GM04503 (cell line): ENCODE measurements at places on chromosomes 6 and 20.

DNA sequence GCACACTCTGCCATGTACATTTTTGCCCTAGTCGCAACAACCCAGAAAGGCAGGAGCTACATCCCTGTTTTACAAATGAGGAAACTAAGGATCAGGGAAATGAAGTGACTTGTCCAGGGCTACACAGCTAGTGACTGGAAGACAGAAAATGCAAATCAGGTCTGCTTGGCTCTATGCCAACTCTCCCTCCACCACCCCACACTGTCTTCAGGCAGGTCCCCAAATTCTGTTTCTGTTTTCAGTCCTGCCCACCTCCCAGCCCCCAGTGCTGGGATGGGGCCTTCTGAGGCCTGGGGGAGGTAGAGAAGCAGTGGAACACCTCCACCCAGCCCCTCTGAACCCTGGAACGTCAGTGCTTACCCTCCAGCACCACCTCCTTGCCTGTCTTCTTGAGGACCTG lies 5.1 kb downstream of the SNTA1 start:
- no peak for DNase-seq

DNA sequence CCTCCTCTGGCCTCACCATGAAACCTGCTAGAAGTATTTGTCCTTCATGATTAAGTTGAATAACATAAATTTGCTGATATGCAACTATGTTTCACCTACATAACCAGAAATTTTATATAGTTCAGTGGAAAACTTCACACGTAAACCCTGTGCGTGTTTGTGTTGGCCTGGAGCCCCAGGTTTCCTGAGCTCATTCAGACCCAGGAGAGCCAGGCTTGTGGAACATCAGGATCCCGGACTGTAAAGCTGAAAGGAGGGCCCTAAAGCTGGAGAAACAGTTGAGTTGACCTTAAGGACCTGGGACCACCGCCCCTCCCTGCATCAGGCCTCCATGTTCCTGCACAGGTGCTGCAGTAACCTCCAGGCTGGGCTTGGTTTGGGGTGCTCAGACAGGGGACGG lies 3.1 kb upstream of the SPATS1 start:
- DNase-seq, result no peak

DNA sequence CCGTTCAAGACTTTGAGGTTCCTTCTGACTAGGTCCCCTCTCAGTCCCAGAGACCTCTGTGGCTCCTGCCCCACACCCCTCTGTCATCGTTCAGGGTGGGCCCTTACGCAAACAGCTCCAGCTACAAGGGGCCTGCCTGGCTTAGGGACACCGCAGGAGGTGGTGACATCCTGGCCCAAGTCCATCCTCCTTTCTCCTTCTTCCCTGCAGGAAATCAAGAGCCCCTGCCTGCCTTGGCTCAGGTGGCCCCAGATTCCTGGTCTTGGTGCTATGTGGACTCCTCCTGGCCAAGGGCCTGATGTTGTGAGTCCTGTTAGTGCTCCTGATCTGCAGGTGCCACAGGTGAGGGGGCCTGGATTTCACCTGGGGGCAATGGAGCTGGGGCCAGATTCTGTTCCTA lies 8.1 kb downstream of the TREML4 start:
- DNase-seq, result no peak

DNA sequence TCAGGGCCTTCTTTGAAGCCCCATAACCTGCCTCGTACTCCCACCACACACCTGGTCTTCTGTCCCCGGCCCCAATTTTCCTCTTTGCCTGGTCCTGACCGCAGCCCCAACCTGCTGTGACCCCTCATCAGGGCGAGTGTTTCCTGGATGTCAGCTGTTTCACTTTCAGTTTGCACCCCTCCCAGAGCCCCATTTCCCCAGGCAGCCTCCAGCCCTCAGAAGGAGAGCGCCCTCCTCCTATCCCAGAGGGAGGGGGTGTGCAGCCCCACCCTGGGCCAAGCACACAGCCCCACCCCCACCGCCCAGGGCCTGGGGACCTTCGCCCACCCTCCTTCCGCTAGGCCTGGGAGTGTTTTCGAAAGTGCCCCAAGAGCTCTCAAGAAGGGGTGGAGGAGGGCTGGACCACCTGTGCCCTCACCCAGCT lies 1.5 kb downstream of the BAK1 start:
- no peak for DNase-seq

DNA sequence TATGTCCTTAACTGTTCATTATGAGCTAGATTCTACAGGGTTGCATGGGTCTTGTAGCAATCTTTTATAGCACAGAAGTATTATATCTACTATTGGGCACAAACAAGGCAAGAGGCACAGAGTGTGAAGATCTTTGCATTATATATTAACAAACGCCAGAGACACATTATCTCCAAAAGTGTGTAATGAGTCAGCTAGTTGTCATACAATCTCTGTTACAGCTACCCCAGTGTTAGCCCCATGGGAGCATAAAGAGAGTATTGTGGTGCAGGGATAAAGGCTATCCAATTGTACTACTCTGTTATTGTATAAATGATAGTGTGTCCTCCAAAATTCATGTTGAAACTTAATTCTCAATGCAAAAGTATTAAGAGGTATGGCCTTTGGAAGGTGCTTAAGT lies 148.4 kb upstream of the RIMS1 start:
- no peak for DNase-seq

DNA sequence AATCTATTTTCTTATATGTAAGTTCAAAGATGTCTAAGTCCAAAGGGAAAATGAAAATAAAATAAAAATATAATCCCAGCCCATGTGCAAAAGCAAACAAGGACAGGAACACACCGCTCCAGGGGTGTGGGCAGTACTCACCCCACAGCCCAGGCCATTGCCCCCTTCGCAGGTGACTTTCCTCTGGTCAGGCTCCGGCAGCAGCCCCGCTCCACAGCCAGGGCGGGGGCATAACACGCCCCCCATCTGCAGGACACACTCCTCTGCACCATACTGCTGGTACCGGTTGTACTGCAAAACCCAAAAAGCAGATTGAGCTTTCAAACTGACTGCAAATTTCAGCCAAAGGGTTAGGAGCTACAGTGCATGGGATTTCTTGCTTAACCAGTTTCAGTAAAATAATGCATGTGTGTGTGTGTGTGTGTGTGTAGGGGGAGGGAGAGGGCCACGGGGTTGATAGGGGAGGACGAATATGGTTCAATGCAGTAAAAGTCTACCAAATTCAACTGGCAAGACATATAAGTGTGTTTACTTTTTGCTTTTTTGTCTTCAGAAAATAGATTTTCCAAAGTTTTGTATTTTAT lies 274.9 kb upstream of the AGPAT4 start:
- no peak for DNase-seq

GRCh38 chr6:117391874-117392583 lies 33.7 kb downstream of the ROS1 start:
- no peak for DNase-seq

DNA sequence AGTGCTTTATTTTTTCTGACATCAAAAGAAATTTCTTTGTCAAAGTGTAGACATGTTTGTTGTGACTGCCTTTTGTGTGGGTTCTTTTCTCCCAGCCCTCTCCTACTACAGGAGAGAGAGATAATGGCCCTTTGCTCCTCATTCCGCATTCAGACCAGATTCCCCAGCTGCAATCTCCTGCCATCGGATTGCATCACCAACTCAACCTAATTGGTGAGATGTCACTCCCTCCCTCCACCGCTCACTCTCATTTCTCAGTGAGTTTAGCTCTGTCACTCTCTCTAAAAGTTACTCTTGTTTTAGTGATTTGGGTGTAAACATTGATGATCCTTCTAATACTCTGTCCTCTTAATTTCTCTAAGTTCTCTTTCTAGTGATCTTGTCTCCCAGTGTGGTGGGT lies 22.7 kb downstream of the UTRN start:
- no peak for DNase-seq

- DNase-seq, result no peak
Measured at GRCh38 chr6:10589429-10589727, 68.2 kb downstream of the GCNT2 start.

- no peak for DNase-seq
Measured at GRCh38 chr6:147750413-147750812, 241.9 kb downstream of the SAMD5 start.

DNA sequence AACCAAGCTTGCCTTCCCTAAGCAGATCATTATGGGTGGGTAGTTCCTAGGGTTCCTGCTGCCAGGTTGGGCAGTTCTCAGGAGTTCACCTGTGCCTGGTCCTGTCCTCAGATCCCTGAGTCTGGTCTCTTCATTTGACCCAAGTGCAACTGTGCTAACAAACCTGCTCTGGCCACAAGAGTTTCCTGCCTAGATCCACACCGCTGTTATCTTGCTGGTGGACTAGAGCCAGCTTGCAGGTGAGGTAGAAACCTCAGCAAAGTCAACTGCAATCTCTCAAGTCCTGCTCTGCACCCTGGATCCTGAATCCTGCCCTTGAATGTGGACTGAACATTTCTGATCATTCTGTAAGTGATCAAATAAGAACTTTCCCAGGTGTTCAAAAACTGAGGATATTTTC lies 191.8 kb upstream of the LRFN2 start:
- no peak for DNase-seq

GRCh38 chr6:160520043-160520904 lies 143.8 kb downstream of the LPA start:
- DNase-seq, result no peak

DNA sequence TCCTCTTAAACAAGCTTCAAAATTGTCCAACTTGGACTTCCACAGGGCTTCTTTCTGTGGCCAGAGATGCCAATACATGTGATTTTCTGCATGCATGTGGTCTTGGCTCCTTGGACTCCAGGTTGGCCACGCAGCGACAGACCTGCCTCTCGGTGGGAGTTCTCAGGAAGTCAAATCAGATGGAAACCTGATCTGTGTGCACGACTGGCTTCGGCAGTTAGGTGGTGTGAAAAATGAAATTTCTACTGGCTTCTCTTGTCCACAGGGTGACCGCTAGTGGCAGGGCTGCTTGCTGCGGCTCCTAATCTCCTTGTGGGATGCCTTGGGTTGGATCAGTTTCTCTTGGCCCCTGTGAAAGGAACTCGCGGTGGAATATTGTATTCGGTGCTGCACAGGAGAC lies 57.3 kb downstream of the PHACTR3 start:
- no peak for DNase-seq

DNA sequence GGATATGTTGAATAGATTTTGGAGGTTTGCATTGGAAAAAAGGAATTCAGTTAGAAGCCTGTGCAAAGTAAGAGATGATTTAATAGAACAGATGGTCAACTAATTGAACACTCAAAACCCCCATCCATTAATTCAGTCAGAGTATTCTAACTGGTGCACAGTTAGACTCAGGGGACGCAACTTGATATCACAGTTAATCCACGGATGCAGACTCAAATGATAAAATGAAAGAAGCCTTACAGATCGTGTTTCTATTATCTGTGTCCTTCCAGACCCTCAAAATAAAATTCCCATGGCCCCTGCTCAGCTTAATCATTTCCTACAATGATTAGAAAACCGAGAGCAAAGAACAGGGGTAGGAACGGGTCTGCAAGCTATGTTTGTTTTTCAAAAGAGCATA lies 45.4 kb upstream of the DTNBP1 start:
- DNase-seq, result no peak

DNA sequence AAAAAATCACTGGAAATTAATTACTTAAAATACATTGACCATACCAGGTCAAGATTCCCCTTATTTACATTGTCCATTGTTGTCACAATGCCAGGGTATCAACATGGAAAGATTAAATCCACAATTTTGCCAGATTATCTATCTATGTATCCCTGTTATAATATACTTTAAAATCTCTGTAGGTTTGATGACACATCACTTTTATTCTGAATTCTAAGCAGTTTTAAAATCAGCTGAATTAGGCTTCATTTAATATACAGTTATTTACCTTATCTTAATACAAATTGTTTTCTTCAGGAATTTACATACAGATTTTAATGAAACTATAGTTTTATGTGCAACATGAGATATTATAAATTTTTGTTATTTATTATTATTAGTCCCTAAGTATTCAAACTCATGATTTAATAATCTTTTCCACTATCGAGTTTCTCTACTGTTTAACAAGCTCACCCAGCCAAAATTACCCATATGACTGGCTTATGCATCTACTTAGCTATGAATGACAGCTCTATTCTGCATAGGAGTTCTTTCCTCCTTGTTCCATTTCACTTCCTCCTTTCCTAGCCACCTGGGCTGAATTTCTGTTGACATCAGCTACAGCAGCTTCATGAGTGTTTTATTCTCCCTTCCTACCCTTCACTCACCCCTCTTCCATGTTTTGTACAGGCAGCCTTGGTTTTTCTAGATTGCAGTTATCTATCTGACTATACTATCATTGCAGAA lies 654.2 kb upstream of the MAP3K7 start:
- DNase-seq, result no peak

- DNase-seq, result no peak
Measured at GRCh38 chr6:3337521-3338350, 79.0 kb downstream of the PSMG4 start.

- DNase-seq, result no peak
Measured at GRCh38 chr6:142696123-142697000, 248.6 kb downstream of the HIVEP2 start.
